Occipital lobe (tissue), 3 donors: ENCODE measurements at places on chromosomes 2 and 18. TPM values are rescaled to one million over a fixed set of nuclear protein-coding genes. Genes with fewer than 3 reads are reported as not detected.

The FSIP2 gene
- 8.6 TPM for total RNA-seq

The DAPL1 gene
- total RNA-seq = not detected

The ARHGAP15 gene
- 14.2 TPM for total RNA-seq

The FAM161A gene
- total RNA-seq = 30.3 TPM

The FSHR gene
- not detected for total RNA-seq

The CFAP65 gene
- total RNA-seq = 0.16 TPM

The SLC11A1 gene
- total RNA-seq = 1.7 TPM

The CRYGA gene
- total RNA-seq = not detected

The NT5DC4 gene
- total RNA-seq = not detected

The TBC1D8 gene
- total RNA-seq = 11.7 TPM

The RTKN gene
- total RNA-seq = 6.7 TPM

The DUSP2 gene
- total RNA-seq = 7.3 TPM

The CRYGC gene
- total RNA-seq = not detected

The TWIST2 gene
- 0.16 TPM for total RNA-seq

The PLGLB2 gene
- total RNA-seq = 2.0 TPM

The INO80C gene
- total RNA-seq = 9.0 TPM

The SERPINB10 gene
- not detected for total RNA-seq

The NEU4 gene
- total RNA-seq = 0.31 TPM

The NEMP2 gene
- 3.4 TPM for total RNA-seq

The ERMN gene
- total RNA-seq = 0.47 TPM

The THSD7B gene
- 20.0 TPM for total RNA-seq

The ADAM23 gene
- total RNA-seq = 18.9 TPM

The PAX8 gene
- total RNA-seq = not detected

The EVX2 gene
- total RNA-seq = not detected

The GLS gene
- 207 TPM for total RNA-seq

The SULT1C4 gene
- total RNA-seq = 6.6 TPM

The SERPINB4 gene
- not detected for total RNA-seq

The RBM44 gene
- total RNA-seq = 5.1 TPM

The ERBB4 gene
- 127 TPM for total RNA-seq

The DCC gene
- 13.6 TPM for total RNA-seq

The PLGLB1 gene
- 6.2 TPM for total RNA-seq

The SATB2 gene
- 532 TPM for total RNA-seq

The SLC30A3 gene
- 0.47 TPM for total RNA-seq

The OXER1 gene
- not detected for total RNA-seq

The LRRTM4 gene
- 106 TPM for total RNA-seq

The GALR1 gene
- total RNA-seq = 0.16 TPM

The DUSP19 gene
- 19.3 TPM for total RNA-seq

The CIDEA gene
- 3.3 TPM for total RNA-seq

The FOXI3 gene
- total RNA-seq = 0.47 TPM

The PLEK gene
- 3.0 TPM for total RNA-seq

The ATP8B1 gene
- total RNA-seq = 2.5 TPM

The MARS2 gene
- 12.5 TPM for total RNA-seq

The HAAO gene
- 0.62 TPM for total RNA-seq

The VWA3B gene
- 0.31 TPM for total RNA-seq

The NLRC4 gene
- 0.62 TPM for total RNA-seq

The GALNT5 gene
- total RNA-seq = 0.16 TPM

The ALK gene
- 0.78 TPM for total RNA-seq

The CYP27C1 gene
- total RNA-seq = 2.2 TPM

The KLHL30 gene
- 0.16 TPM for total RNA-seq
